ENCODE measurements at places on chromosomes 4 and X. TPM values are rescaled to one million over a fixed set of nuclear protein-coding genes. Genes with fewer than 3 reads are reported as not detected.

The ADH7 gene
- total RNA-seq, result not detected

The GAGE12F gene
- total RNA-seq, result not detected

The NWD2 gene
- under 0.01 TPM for total RNA-seq

The MND1 gene
- 0.54 TPM for total RNA-seq

The CT45A3 gene
- not detected for total RNA-seq

The GPRIN3 gene
- total RNA-seq, result 2.7 TPM

Data from hematopoietic multipotent progenitor cell (in vitro differentiated cells).